ENCODE measurements at places on chromosomes 12 and 14.

DNA sequence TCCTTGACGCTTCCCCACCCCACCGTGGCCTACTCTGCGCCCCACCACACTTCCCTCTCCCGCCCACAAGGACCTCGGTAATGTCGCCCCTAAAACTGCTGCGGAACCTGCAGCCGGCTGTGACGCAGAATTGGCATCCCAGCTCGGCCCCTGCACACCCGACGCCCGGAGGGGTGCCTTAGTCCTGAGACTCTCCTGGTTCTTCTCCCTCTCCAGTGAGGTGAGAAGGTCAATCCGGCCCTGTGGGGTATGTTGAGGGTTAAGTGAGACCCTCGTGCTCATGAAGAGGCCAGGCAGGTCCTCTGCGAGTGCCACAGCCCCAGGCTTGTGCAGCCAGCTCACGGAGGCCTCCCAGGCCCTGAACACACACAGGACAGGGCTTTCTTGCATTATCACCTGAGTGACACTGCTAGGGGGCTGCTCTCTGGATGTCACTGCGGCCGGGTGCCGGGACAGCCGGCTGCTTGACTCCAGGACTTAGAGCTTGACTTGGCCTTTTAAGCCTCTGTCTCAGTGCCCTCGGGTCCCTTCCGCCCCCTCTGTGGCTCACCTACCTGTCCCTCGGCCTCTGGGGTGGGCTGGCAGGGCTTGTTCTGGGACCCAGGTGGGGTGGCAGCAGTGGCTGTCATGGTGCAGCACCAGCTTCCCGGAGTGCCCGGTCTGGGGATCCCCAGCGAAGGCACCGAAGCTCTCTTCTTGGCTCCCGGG lies 106.9 kb upstream of the C14orf180 start:
- DNase-seq: no peak

DNA sequence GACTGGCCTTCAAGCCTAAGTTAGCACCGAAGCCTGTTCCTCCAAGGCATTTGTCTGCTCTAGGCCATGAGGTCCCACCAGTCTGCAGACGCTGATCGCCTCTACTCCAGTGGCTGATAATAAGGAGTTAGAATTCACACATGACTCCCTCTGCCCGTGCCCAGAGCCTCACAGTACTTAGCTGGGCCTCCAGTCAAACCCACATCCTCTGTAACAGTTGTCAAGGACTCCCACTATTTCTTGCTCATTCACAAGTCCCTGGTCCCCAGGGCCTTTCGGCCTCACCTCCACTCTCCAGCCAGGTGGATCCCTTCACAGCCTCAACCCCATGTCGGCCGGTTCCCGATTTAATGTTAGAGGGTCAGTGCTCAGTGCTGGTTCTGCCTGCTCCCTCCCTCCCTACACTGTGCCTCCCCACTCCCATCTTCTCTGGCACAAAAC lies 6.3 kb upstream of the KRT5 start:
- no peak for DNase-seq

DNA sequence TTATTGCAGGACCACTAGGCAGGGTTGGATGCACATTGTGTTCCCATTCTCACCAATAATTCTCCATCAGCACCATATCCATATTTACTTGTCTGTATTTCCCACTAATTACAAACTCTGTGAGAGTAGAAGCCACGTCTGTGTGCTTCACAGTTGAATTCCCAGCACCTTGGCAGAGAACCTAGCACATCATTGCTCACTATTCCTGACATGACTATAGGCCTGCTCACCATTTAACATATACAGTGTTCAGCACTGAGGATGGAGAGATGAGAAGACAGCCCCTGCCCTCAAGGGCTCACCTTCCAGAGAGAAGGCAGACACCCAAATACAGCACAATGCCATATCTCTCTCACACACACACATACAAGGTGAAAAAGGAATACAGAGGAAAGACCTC lies 5.0 kb downstream of the DAD1 start:
- DNase-seq: no peak

GRCh38 chr14:22980672-22981089 lies 1.7 kb downstream of the AJUBA start:
- DNase-seq: no peak

DNA sequence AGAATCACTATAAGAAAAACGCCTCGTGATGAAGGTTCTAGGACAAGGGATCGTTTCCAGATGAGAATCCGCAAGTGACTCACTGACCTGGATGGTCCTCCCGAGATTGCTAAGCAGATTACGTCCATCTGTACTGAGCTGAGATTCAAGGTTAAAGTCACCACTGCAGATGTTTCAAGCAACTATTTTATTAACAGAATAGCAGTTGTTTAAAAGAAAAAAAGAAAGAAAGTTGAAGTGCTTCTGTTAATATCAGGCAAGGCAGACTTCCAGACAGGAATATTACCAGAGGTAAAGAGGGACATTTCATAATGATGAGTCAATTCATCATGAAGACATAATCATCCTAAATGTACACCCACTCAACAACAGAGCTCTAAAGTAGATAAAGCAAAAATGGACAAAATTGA lies 17.9 kb downstream of the PXN start:
- DNase-seq: no peak

DNA sequence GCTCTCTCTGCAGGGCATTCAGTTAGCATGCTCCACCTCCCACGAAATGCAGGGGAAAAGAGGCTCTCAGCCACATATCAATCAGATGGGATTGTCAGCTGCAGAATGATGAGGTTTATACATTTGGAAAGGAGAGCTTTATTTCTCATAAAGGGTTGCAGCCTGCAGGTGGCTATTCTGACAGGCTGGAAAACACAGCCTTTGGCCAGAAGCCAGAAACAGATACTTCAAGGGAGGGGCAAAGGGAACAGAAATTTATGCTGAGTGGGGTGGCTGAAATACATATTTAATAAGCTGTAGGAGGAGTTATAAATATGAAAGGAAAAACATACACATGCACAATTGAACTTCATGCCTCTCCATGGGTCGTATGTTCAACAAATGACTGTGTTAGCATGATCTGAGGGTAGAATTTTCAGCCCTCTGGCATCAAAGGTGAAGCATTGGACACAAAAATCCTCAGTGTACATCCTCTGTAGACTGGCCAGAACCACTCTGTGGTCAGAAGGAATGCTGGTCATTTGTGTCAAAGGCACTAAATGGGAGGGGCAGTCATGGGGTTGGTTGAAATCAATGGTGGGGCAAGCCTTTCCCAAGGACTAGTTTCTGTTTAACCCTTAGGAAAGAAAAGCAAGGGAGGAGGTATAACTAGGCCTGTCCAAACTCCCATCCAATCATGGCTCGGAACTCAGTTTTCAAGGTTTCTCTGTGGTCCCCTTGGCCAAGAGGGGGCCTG lies 62.4 kb downstream of the TMX1 start:
- DNase-seq: no peak

- DNase-seq: no peak
Observed at GRCh38 chr12:4860741-4861140, 49.0 kb upstream of the KCNA1 start.

DNA sequence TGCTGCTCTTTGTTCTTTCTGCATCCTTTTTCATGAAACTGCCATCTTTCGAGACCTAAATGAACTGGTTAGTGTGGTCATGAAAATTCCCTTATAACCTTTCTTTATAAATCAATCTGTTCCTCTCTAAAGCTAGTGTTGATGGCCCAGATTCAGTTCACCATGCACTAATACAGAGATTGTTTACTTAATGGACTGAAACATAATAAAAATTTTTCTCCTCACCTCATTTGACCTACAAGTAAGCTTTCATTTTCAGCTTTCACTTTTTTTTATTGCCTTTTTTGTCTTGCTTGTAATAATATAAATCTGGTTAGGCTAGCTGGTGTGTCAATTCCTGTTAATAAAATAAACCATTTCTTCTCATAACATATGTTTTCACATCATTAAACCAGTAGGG lies 183.8 kb downstream of the CCDC59 start:
- no peak for DNase-seq

- no peak for DNase-seq
Observed at GRCh38 chr14:58638231-58639197, 752 bp downstream of the DACT1 start.

DNA sequence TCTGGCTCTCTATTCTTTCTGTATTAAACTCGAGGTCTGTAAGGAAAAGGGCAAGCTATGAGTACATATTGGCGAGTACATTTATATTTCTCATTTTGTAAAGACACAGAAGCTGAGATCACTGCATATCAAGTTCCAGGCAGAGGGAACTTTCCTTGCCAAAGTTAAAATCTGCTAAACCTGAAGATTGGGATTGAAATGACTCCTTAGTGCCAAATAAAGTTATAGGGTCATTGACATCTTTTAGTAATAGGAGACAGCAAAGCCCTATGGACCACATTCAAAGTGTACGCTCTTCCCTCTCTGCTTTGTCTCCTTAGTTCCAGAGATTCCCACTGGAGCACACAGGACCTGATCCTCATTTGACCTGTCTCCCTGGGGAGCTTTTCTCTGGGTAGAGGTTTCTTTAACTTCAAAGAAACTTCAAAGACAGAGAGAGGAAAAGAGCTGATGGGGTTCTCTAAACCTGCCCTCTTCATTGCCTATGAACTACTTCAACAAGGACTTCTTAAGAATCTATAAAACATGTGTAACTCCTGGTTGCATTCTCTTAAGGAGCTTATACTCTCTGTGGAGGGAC lies 42.6 kb upstream of the PTPRR start:
- no peak for DNase-seq

DNA sequence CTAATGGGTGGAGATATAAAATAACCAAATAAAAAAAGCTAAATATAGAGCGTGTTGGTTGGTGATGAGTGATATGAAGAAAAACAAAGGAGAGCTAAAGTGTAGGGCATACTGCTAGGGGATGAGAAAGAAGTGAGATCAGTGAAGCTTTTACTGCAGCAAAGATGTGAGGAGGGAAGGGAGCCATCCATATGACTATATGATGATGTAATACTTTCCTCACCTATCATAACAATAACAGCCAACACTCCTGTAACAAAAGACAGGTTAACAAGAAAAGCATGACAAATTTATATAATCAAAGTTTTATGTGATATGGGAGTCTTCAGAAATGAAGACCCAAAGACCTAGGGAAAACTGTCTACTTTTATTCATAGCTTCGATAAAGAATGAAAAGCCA lies 57.4 kb upstream of the LRFN5 start:
- DNase-seq: no peak

DNA sequence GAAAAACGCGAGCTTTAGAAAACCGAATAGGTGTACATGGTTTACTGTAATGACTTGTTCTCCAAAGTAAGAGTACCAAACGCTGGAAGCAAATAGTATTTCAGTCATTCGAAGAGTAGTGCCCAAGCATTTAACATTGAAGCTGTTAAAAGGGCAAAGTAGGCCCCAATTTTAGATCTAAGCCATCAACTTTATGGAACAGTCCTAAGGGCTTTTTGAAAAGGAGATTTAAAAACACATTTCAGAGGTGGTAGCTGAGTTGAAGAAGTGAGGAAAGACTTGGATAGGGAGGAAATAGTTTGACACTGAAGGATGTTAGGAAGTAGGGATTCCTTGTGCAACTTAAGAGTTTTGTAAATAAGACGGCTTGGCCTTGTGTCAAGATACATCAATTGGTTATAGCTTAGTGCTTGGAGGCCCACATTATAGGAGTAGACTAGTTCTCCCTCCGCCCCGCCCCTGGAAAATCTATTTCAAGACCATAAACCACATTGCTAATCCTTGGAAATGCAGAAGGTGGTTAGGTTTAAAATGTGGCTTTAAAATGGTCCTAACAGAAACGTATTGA lies 783 bp upstream of the TUBA1B start:
- no peak for DNase-seq

DNA sequence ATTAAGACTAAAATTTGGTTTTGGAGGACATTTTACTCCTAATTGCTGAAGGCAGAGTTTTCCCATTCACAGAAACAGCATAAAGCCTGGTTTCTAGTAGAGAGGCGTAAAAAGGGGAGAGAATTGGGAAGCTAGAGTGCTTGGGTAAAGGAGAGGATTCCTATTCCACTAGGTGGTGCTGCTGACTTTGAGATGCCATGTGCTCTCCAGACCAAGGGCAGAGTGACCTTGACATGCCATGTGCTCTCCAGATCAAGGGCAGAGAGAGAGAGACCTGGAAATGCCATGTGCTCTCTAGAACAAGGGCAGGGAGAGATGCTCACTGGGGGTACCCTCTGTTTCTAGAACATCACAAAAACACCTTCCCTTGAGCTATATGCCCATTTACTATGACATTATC lies 176.2 kb upstream of the PDZRN4 start:
- no peak for DNase-seq

GRCh38 chr14:68680541-68681051 lies 112.3 kb downstream of the ZFP36L1 start:
- no peak for DNase-seq

DNA sequence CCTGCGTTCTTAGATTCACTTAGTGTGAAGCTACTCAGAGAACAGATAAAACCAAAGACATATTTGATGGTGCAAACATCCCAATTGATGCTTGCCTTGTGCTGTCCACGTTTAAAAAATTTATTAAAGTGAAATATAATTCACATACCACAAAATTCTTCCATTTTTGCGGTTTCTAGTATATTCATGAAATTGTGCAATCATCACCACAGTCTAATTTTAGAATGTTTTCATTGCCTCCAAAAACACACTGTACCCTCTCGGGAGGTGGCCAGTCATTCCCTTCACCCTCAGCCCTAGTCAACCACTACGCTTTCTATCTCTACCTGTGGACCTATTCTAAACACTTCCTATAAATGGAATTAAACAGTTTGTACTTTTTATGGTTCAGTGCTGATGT lies 1109.2 kb downstream of the FLRT2 start:
- DNase-seq: no peak

DNA sequence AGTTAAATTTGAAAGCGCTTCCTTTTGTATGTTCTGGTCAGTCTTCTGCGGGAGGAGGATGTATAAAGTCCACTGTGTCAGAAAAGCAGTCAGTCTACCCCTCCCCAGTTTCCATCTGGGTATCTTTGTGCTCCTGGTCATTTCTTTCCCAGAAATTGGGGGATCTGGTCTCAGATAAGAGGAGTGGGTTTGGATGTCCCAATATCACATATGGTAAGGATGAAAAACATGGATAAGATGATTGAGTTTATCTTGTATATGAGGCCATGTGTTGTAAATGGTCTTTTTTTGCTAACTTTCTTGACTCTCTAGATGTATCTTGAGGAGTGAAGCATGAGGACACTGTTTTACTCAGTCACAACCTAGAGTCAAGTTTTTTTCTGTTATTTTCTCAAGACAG lies 186.8 kb upstream of the HIF1A start:
- no peak for DNase-seq

All from effector CD4-positive, alpha-beta T cell (primary cell).